ENCODE measurements at places on chromosomes 2 and 18. TPM values are rescaled to one million over a fixed set of nuclear protein-coding genes. Genes with fewer than 3 reads are reported as not detected.

UGT1A5 gene
- not detected for total RNA-seq

DNA sequence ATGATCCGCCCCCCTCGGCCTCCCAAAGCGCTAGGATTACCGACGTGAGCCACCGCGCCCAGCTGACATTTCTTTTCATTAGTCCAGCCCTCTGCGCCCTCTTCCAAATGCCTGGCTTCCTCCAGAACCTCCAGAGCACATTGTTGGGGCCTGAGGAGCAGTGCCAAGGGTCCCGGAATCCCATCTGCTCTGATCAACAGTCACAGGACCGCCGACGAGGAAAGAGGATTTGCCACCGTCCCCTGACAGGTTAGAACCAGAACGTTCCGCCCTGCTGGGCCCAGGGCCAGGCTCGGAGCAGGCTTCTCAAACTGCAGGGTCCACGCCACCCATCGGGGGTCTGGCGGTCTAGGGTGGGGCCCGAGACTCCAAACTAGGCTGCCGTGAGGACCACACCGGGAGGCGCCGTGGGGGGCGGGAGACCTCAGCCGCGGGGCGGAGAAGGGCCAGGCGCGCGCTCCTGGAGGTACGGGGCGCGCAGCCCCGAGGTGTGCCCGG is 36.9 kb upstream of the ITM2C start:
- no peak for DNase-seq

GRCh38 chr2:39737661-39738060 is 41.4 kb downstream of the THUMPD2 start:
- DNase-seq: no peak

ROCK1 gene
- 59.4 TPM for total RNA-seq

DNA sequence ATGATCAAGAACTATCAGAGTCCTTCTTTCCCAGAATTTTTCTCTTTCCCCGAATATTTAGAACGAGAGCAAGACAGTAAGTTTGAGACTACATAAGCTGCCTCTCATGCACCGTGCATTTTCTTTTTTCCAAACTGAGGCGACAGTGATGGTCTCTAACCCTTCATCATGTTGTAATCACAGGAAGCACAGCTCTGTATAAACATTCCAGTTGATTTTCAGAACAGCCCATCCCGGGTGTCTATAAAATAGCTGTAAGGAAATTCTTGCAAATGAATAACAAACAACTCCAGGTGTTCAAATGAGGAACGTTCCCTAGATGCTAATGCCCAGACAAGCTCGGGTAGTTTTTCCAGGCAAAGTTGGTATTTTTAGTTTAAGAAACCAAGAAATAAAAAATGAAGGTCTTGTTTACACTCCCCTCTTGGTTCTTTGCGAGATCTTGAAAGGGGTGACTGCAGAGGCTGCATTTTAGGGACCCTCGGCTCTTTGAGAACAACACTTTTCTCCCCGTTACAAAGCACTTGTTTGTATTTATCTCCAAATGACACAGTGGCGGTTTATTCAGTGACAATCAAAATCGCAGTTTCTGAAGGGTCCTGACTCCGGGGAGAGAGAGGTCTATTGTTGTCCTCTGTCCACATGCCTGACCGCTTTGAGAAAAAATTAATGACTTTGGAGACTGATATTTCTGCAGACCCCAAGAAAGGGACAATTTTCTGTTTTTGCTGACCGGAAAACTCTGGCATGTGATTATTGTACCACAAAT is 101.1 kb upstream of the NCK2 start:
- no peak for DNase-seq

GRCh38 chr2:130183512-130184373 is 1.7 kb downstream of the MZT2B start:
- no peak for DNase-seq

DNA sequence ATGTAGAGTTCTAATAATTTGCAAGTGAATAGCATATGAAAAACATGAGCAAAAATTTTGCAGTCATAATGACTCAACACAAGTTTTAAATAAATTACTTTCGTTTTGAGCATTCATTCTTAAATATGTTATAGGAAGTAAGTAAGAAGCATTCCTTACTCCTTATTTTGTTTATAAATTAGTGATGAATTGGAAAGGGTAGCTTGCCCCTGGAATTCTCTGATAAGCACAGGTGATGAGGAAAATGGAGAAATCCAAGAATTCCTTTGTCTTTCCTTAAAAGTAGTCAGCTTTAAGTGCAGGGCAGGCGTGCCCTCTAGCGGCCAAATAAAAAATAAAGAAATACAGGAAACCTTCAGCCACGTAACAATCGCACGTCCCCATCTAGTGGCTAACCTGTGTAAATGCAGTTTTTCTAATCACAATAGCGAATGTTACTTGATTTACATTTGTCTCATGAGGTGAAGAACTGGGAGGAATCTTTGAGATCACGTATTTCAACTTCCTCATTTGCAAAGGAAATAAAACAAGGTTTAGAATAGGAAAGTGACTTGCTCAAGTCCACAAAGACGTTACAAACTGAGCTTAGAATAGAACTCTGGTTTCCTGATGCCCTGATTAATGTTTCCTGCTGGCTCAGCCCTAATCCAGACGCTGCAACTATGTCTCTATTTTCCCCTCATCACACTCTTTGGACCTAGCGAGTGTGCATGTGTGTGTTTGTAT is 47.2 kb upstream of the ZNG1B start:
- peak; percentile 59 for DNase-seq

C2orf78 gene
- not detected for total RNA-seq

TEX44 gene
- total RNA-seq: not detected

DNA sequence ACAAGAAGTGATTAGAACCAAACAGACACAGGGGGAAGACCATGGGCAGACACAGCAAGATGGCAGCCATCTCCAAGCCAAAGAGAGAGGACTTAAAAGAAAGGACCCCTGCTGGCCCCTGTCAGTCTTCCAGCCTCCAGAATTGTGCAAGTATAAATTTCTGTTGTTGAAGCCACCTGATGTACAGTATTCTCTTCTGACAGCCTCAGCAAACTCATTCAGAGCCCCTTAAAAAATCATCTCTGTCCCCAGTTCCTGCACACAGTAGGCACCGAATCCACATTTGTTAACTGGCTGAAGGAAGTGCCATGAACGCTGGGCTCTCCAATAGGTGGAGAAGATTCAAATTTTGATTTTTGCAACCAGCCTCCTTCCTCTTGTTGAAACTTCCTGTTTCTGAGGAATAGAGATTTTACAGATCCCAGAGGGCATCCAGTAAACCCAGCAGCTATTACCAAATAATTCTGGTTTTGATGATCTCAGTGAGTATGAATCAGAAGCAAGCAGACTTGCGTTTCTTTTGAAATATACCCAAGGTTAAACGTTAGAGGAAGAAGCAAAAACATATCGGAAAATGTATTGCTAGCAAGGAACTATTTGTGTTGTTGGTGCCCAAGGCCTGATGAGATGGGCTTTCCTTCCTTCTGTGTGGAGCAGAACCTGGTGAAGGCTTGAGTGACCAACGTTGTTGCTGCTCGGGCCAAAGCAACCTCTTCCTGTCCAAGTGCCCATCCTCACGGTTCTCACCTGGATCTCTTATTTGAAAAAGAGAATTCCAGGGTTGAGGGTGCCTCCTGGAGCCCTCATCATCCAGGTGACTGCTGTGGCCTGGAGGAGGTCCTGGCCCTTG is 47.7 kb upstream of the PLB1 start:
- DNase-seq: peak; percentile 51

GRCh38 chr2:74130211-74130995 is 17.3 kb downstream of the BOLA3 start:
- DNase-seq: no peak

DNA sequence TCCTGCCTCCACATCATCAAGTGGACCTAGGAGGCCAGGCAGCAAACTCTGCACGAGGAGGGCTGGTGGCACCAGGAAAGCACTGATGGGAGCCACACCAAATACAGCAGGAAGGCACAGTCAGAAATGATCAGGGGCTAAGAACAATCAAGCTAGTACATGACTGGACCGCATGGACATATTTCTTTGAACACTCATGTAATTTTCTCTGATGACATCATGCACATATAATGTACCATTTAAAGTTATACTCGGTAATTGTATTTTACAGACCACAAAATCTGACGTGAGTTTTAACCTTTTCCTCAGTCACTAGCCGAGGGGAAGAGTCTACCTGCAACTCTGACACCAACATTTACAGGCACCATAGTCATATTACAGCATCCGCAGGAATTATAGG is 76.7 kb downstream of the XDH start:
- DNase-seq: no peak

DNA sequence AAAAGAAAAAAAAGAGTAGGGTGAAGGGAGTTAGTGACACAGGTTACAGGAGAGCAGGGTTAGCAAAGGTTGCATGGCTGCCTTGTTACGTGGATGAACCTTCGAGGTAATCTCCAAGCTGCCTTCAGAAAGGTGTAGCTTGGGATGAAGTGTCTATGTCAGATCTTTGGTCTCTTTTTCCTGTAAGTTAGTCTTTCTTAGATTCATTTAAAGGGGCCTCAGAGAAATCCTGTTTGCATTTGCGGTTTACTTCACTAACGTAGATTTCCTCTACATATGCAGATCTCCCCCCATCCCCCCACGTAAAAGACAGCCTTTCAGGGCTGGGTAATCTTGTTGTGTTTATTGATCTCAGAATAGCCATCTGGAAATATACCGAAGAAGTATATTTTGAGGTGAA is 83.7 kb downstream of the MTA3 start:
- DNase-seq: no peak

PEX13 gene
- total RNA-seq: 18.7 TPM

DUSP2 gene
- total RNA-seq: 522 TPM

GRCh38 chr18:32450026-32450691 is 20.5 kb downstream of the GAREM1 start:
- DNase-seq: no peak

DNA sequence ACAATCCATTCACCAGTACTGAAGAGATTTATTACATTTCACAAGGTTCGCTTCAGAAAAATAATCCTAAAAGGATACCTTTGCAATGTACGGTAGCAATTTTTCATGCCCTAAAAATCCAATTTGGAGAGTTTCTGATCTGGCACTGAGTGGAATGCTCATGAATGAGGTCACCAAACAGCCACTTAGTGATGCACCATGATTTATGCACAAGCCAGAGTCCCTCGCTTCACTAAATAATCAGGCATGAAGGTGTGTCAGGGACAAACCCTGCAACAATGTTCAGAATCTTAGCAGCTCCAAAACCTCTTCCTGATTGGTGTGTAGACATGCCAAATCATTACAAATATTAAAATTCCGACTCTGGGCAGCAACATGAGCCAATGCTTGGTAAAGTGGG is 221.1 kb downstream of the CNTNAP5 start:
- DNase-seq: no peak

SPDYA gene
- total RNA-seq: 0.92 TPM

ZNF521 gene
- total RNA-seq: not detected

- DNase-seq: no peak
Observed at GRCh38 chr2:50820176-50820575, 211.8 kb downstream of the NRXN1 start.

BMP10 gene
- total RNA-seq: not detected

GRCh38 chr18:35754464-35754863 is 172.9 kb downstream of the GALNT1 start:
- DNase-seq: no peak

GALNT5 gene
- not detected for total RNA-seq

TMEM163 gene
- 0.12 TPM for total RNA-seq

- no peak for DNase-seq
Observed at GRCh38 chr2:32960238-32960637, 13.5 kb downstream of the LTBP1 start.

- DNase-seq: no peak
Observed at GRCh38 chr2:25383806-25384205, 42.1 kb upstream of the DNMT3A start.

FANCL gene
- 24.2 TPM for total RNA-seq

- DNase-seq: no peak
Observed at GRCh38 chr18:53486296-53486695, 738.2 kb downstream of the MBD2 start.

PLCL1 gene
- 1.9 TPM for total RNA-seq

DNA sequence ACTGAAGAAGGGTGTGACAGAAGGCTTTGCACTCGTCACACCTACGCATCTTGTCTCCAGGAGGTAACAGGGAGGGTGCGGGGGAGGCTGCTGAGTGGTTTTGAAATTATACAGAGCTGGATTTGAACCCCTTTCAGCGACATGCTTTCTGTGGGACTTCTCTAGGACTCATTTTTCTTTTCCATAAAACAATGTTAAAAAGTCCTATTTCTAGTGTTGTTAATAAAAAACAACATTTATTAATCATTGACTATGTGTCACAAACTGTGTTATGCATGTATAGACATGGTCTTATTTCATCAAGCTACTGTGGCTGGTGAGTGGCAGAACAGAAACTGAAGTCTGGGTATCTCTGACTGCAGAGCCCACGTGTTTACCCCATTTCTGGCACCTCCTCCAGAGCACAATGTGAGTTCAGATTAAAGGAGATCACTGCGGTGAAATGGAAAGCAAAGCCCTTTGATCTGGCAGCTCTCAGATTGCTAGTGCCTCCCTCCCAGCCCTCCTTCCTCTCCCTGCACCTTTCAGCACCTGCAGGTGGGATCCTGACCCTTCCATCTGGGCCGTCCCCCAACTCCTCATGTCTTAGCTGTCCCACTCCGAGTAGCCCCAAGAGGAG is 315.5 kb upstream of the MYT1L start:
- peak; percentile 60 for DNase-seq

DNA sequence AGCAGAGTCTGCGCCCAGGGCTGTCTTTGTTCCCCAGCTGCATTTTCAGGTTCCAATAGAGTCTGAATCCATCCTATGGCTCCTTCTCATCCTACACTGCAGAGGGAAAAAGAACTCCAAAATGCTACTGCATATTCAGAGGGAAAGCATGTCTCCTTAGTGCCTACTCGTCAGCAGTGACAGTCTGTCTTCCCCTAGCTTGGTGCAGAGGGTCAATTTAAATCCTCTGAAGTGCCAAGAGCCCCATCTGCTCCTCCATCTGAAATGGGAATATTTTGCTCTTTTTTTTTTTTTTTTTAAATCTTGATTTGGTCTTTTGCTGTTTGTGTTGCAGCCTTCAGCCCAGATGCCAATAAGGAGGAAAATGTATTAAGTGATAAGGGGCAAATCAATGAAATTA is 199.3 kb downstream of the RNF144A start:
- no peak for DNase-seq

GRCh38 chr2:54176577-54176976 is 61.2 kb downstream of the ACYP2 start:
- DNase-seq: peak; percentile 22

DNA sequence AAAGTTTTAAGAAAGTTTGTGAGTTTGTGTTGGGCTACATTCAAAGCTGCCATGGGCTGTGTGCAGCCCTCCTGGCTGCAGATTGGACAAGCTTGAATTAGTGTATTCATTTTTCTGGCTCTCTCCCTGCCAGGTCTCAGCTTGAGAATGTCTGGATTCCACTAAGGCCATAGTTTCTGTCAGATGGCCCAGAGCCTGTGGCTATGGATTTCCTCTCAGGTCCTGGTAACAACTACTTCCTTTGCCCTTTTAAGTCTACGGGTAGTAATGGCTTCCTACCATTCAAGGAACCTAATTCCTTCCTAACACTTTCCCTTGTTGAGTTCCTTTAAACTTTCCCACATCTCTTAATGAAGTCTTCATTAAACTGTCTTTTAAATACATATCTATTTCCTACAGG is 24.3 kb upstream of the PSMD14 start:
- DNase-seq: no peak

DNA sequence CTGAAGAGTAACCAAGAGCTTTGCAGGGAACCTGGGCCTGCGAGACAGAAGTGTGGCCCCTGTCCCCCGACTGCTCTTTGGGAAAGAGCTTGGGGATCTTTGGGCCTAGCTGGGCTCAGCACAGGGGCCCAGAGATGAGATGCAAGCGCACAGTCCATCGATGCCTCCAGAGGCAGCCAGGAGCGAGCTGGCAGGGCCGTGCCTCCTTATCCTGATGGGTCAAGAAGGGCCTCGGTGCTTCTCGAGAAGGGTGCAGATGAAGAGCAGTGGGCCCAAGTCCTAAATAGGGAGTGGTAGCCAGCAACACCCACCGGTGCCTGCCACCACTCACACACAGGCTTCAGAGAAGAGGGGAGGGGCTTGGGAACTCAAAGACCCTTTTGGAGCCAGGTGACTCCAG is 17.6 kb downstream of the KCNK3 start:
- DNase-seq: no peak

Data from activated CD4-positive, alpha-beta memory T cell treated with anti-CD3 and anti-CD28 coated beads for 36 hours (primary cell).